ENCODE measurements at places on chromosomes 2 and 18. TPM values are rescaled to one million over a fixed set of nuclear protein-coding genes. Genes with fewer than 3 reads are reported as not detected.

The DPP4 gene
- polyA plus RNA-seq = 31.6 TPM

The CROCC2 gene
- not detected for polyA plus RNA-seq

The ZNF385B gene
- polyA plus RNA-seq = 0.30 TPM

The IL36A gene
- polyA plus RNA-seq = not detected

The MC4R gene
- polyA plus RNA-seq = 0.14 TPM

The SP140 gene
- polyA plus RNA-seq = 0.53 TPM

The DSG3 gene
- not detected for polyA plus RNA-seq

The LHCGR gene
- polyA plus RNA-seq = not detected

The CPO gene
- polyA plus RNA-seq = 0.20 TPM

The SCTR gene
- polyA plus RNA-seq = not detected

All from GM23248 (cell line).